ENCODE measurements at places on chromosomes 7 and 10.
A peak's percentile ranks its signal among the peaks of the same experiment; 100 is the strongest.

GRCh38 chr10:44882166-44882720, 28.9 kb upstream of the TMEM72 start:
- no peak for DNase-seq

DNA sequence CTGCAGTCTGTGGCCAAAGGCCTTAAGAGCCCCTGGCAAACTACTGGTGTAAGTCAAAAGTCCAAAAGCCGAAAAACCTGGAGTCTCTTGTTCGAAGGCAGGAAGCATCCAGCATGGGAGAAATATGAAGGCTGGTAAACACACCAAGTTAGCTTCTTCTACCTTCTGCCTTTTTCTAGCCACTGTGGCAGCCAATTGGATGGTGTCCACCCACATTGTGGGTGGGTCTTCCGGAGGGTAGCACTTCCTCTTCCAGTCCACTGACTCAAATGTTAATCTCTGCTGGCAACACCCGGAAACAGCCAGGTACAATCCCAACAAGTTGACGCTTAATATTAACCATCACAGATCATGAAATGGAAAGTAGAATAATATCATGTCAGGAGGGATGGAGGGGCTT, 827.6 kb downstream of the SORCS1 start:
- peak; percentile 2 for DNase-seq

DNA sequence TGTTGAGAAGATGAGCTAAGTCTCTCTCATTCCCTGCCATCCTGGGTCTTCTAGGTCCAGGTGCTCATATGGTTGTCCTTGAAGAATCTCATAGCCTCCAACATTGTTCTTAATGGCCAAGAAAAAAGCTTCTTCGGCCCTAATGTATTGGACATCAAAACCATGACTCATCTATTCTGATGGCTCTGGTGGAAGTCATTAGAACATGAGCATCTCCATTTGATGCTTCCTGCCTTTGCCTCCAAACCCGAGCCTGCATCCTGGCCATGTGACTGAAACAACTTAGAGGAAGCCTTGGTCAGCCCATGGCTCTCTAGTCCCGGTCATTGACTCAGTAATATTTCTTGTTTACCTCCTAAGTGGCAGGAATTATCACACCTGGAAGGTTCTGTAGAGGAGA, 264.1 kb upstream of the FZD8 start:
- DNase-seq, result no peak

DNA sequence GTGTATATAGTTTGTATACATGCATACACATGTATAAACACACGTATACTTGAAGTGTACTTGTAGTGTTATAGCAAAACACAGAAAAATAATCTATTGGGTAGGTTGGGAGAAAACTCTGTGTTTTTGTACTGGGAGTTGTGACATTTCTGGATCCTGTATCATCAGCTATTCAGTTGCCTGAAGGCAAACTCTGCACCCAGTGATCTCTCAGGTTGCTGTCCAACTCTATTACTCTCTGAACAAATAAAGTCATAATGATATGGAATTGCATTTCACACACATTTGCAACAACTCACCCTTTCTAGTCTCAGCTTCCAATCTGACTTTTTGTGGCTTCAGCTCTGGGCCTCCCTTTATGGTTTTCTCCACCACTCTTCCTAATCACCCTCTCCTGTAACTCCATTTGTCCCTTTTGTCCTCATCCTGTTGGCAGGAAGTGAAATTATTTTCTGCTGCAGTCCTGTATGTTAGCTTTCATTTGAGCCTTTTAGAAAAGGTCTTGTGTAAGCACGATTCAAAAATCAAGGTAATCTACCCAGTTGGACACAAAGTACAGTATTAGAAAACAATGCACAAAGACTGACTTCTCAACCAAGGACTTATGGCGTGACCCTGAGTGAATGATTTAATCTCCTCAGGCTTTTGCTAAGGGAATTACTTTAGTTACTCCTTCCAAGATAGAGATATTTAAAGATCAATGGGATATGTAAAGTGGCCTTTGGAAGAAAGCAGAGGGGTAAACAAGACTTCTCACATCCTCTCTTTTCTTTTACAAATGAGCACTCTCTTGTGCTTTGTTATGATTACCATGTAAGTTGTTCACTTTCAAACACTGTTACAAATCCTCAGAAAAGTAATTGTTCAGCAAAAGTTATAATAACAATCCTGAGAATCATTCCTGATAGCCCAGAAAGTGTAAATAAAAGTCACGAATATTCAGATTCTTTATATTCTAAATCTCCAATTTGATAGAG, 249.1 kb downstream of the KCND2 start:
- DNase-seq, result no peak

DNA sequence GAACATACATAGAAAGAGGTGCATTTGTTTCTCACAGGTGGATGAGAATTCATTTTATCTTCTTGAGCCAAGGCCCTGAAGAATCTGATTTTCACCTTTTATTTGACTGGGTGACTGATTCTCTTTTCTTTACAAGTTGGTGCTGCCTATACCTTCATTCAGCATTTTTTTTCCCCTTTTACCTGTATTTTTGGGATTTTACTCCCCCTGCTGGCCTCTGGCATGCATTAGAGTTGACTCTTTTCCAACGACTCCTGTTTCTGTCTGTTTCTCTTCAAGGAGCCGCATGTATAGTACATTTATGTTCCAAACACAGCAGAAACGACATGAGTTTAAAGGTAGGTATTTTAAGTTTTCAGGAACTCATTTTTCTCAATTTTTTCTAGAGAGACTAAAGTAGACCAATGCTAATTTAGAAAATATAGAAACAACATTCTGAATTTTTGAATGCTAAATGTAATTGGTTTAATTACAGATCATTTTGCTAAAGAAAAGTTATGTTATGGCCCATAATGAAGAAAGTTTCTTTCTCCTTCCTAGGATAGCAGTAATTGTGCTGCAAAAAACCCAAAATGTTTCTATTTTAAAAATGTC, 149.8 kb upstream of the HDAC9 start:
- peak; percentile 85 for DNase-seq

GRCh38 chr7:34327681-34328080, 330.3 kb upstream of the NPSR1 start:
- DNase-seq, result no peak

DNA sequence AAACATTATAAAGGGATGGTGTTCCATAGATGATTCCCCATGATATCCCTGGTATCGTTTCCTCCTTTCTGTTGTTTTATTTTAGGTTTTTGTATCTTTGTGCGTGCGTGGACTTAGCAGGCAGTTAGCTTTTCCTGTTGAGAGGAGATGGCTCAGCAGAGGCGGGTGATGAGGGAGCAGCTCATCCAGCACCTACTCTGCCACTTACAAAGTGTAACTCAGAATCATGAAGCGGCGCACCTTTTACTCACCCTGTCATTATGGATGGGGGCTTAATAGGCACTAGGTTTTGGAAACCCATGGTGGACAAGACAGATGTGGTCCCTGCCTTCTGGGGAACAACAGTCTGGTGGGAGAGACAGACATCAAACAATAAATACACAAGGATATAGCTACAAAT, 17.1 kb downstream of the FAM241B start:
- no peak for DNase-seq

- no peak for DNase-seq
These were observed 136.2 kb upstream of the CTBP2 start for GRCh38 chr10:125296598-125296997.

- no peak for DNase-seq
These were observed 85.9 kb upstream of the PAX2 start for GRCh38 chr10:100659361-100660098.

- no peak for DNase-seq
These were observed 6.2 kb downstream of the BUB3 start for GRCh38 chr10:123160311-123160980.

GRCh38 chr10:102065561-102066398, 631 bp downstream of the HPS6 start:
- DNase-seq, result peak; percentile 70

Measured in DMS53 (cell line).